ENCODE measurements at places on chromosomes 12 and 14. TPM values are rescaled to one million over a fixed set of nuclear protein-coding genes. Genes with fewer than 3 reads are reported as not detected.

RTL1 gene
- not detected for total RNA-seq

KERA gene
- total RNA-seq: not detected

GRCh38 chr12:90058704-90059103, 350.1 kb upstream of the ATP2B1 start:
- no peak for DNase-seq

DNA sequence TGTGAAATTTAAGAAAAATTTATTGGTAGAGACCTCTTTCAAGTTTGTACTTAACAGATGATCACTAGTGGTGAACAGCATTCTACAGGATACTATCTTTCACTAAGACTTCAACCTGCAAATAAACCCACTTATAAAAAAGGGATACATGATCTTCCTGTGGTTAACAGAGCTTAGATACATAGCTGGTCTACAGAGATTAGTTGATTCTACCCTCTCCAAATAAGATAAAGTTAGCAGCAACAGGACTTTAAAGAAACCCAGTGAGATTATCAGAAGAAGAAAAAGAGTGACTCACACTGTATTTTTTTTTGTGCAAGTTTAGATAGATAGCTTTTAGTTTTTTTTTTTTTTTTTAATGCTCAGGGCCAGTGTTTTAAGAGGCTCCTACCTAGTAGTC, 34.5 kb downstream of the USP44 start:
- DNase-seq: no peak

GRCh38 chr12:12366701-12367481, 10.0 kb downstream of the BORCS5 start:
- no peak for DNase-seq

CELA1 gene
- 0.58 TPM for total RNA-seq

DNA sequence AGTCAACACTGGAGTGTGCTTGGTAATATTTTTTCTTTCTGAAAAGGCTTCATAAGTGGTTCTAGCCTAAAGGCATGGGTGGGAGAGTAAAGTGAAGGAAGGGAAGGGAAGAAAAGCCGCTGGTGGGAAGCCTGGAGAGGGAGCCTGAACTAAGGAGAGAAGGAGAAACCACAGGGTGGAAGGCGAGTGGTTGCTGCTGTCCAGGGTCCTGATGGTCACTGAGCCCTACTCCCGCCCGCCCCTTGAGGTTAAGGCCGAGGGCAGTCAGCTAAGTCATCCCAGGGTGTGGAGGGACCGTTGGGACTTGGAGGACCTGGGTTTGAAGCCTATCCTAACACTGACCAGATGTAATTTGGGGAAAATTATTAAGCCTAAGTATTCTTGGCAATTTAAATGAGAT, 189.1 kb downstream of the PIWIL1 start:
- DNase-seq: peak; percentile 14

- DNase-seq: no peak
Observed at GRCh38 chr12:1020389-1020788, 29.4 kb downstream of the ERC1 start.

DNA sequence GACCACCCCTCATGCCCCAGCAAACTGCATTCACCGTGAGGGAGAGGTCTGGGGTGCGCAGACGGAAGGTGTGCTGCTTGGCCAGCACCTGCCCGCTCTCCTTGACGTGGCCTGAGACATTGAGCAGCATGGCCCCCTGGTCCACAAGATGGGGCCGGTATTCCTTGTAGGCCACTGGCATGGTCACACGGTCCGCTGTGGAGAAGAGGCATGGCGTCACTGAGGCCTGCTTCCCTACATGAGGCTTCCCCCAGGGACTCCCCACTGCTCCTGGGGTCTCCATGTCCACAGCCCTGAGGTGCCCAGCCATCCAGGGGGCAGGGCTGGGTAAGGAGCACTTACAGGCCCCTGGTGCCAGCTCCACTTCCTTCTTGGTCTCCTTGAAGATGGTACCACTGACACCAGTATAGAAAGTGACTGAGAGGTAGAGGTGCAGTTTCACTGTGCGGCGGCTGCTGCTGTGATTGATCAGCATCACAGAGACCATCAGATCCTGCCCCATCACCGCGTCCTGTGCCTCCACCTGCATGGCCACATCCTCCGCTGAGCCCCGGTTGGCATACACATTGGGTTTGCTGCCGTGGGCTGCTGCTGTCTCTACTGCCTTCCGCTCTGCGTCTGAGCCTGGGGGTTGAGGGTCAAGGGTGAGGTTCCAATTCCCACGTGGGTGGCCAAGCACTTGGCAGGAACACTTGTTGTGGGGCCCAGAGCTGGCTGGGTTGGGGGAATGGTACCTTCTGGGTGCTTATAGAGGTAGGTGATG, 8.2 kb downstream of the TGM1 start:
- DNase-seq: no peak

TSPAN11 gene
- total RNA-seq: not detected

- no peak for DNase-seq
Observed at GRCh38 chr14:74952697-74953484, 2.5 kb downstream of the PGF start.

DAO gene
- not detected for total RNA-seq

DNA sequence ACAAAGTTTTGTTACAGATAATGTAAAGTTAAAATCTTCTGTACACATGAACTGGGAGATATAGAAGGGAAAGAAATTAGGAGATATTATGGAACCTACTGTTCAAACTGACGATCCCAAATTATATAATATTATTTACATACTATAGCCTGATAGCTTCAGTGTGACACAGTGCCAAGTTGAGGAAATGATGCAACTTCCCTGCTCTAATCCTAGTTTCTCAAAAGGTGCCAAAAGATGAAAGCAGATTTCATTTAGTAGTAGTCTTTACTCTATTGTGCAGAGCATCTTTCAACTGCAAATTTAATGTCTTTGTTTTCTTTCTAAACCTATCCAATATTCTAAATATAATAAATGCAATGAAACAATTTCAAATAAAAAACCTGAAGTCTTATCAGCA, 46.9 kb downstream of the COCH start:
- DNase-seq: no peak

DNA sequence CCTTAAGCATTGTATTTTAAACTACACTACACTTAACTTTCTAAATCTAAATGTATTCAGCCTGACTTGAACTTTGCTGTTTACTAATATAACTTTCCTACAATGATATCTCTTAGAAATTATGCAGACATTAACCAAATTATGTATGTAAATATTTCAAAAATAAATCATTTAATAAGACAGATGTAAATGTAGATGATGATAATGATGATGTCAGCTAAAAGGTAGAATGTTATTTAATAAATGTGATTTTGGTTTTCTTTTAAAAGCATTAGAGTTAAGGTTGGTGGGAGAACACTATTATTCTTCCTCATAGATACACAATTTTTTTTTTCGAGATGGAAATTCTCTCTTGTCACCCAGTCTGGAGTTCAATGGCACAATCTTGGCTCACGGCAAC, 10.1 kb downstream of the TAS2R43 start:
- DNase-seq: no peak

- DNase-seq: no peak
Observed at GRCh38 chr14:82879949-82880535, 1346.4 kb upstream of the SEL1L start.

PCED1B gene
- total RNA-seq: 10.9 TPM

DNA sequence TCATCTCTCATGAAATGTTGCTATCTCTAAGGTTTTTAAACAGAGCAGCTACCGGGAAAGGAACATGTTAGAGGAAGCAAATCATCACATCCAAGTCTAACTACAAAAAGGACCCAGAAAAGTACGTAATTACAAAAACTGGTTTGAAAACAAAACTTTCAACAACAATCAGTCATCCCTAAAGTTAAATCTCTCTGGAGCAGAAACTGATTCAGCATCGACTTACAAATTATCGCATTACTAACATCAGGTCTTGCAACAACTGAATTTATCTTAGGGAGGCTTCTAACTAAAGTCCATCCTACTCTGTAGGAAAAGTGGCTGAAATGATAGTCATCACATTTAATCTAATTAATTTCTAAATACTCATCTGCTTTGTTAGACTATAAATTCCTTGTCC, 137.0 kb downstream of the MED13L start:
- DNase-seq: no peak

SLCO1B1 gene
- 0.50 TPM for total RNA-seq

DNA sequence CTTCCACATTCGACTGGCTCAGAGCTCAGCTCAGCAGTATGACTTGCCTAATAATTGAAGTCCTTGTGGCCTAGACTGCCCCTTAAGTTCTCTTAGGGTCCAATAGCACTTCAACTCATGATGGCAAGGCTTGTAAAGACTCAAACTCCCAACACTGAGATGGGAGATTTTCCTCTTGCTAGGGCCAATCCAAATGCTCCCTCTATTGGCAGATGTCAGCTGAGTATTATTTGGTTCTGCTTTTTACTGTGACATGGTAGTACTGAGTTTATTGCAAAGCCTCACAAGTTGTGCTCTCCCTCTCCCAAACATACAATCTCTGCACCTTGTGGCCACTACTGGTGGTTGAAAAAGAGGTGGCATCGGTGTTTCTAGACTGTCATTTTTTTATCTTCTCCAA, 164.2 kb downstream of the ALG10 start:
- DNase-seq: no peak

Data from PC-9 (cell line).